ENCODE measurements at places on chromosomes 1 and 21. TPM values are rescaled to one million over a fixed set of nuclear protein-coding genes. Genes with fewer than 3 reads are reported as not detected.

Gene GSTM1
- not detected for total RNA-seq

Gene AGO3
- 25.6 TPM for total RNA-seq

Gene INSRR
- not detected for total RNA-seq

Gene CTH
- total RNA-seq = 2.7 TPM

Gene CAMK2N1
- 10.2 TPM for total RNA-seq

Gene RHD
- total RNA-seq = 0.28 TPM

Gene AGMAT
- total RNA-seq = 0.28 TPM

DNA sequence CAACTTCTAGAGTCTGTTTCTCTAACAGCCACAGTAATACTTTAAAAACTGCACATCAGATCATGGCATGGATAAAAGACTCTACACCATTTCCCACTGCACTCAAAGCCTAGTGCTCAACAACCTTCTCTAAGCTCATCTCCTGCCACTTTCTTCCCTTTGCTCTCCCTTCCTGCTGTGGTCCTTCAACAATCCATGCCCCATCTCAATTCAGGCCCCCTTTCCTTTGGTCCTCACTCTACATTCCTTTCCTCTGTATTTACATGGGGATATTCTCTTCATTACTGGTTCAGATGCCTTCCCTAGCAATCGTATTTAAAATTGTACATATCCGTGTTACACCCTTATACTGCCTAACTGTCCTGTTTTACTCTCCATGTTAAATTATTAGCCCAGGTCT lies 19.0 kb downstream of the SOD1 start:
- H3K4me1 ChIP-seq = no peaks in the 10 kb centered on the region
- peaks cover 9% of the 10 kb centered on the region for H3K36me3 ChIP-seq
- DNase-seq = no peak
- H3K27ac ChIP-seq = no peak overlapping the region
- no peak overlapping the region for H3K4me3 ChIP-seq

DNA sequence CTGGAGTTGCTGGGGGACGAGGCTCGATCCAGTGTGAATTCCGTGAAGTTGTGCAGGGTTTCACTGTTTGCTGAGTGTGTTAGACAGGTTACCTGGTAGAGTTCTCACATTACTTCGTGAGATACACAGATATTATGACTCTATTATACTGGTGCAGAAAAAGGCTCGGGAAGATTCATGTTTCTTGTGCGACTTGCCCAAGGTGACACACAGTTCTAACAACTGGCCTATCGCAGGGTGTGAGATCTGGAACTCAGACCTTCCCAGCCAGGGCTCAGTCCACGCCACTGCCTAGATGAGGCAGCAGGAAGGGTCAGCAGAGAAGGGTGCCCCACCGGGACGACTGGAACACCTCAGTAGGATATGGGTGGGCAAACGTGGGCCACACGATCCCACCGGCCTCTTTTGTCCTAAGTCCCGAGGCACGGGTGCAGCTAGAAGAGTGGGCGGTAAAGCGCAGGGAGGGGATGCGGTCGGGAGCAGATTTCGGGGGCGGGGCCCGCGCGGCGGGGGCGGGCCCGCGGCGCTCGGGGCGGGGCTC lies 296 bp upstream of the RNPEP start:
- no peak for DNase-seq
- H3K27me3 ChIP-seq = no peaks in the 10 kb centered on the region
- H3K4me3 ChIP-seq = peak overlapping the region; percentile 98
- peaks cover 2% of the 10 kb centered on the region for H3K4me1 ChIP-seq

GRCh38 chr1:40079774-40080400 lies 17.2 kb downstream of the PPT1 start:
- H3K27me3 ChIP-seq = no peaks in the 10 kb centered on the region
- peaks cover 5% of the 10 kb centered on the region for H3K4me1 ChIP-seq
- DNase-seq = no peak
- H3K27ac ChIP-seq = no peak overlapping the region

- H3K36me3 ChIP-seq = 0 out of 2 replicates have a peak, but pooled peaks cover 1% of the 10 kb centered on the region
- no peak overlapping the region for H3K27ac ChIP-seq
- H3K27me3 ChIP-seq = no peaks in the 10 kb centered on the region
- no peak overlapping the region for H3K4me3 ChIP-seq
- DNase-seq = no peak
- H3K4me1 ChIP-seq = peaks cover 7% of the 10 kb centered on the region
Measured at GRCh38 chr1:231554969-231555368, 26.5 kb downstream of the TSNAX start.

DNA sequence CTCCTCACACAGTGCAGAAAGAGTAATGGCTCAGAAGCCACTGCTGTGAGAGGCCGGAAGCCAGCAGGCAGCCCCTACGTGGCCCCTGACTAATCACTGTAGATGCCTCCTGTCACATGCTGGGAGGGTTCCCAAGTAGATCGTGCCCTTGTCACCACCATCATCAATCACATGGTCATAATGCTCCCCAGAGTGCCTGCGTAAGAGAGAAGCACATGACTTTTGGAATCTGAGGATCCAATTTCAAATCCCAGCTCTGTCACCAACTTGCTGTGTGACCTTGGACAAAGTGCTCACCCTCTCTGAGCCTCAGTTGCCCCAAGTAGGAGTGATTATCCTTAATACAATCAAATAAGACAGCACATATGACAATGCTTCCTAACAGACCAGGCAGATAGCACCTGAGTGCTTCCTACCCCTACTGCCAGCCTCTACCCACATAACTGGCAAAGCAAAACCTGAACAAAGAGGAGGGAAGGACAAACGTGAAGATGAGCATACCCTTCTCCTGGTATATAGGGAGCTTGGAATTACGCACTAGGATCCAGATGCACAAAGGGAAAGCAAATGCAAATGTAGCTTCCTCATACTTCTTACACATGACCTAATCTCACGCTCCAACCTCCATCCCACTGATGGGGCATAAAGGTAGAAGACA lies 65.7 kb downstream of the SDC3 start:
- no peak overlapping the region for H3K27ac ChIP-seq
- no peak overlapping the region for H3K4me3 ChIP-seq
- H3K27me3 ChIP-seq = peaks cover 39% of the 10 kb centered on the region
- no peaks in the 10 kb centered on the region for H3K36me3 ChIP-seq

DNA sequence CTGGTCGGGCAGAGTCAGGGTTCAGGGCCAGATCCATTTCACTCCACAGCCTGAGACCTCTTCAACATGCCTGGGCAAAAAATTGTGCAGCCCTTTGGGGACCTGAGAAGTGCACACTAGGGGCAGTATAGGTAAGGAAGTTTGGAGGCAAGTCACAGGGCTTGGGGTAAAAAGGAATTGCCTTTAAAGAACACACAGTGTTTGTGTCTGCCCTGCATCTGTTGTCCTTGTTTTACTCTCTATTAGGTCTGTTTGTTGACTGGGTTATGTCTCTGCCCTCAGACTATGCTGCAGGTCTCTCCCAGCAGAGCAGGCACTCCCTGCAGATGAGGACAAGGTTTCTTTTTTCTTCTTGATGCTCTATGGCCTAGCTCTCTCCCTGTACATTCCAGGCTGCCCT lies 22.0 kb downstream of the LDLRAD2 start:
- no peak overlapping the region for H3K27ac ChIP-seq
- H3K4me1 ChIP-seq = no peaks in the 10 kb centered on the region
- no peaks in the 10 kb centered on the region for H3K27me3 ChIP-seq
- DNase-seq = no peak

DNA sequence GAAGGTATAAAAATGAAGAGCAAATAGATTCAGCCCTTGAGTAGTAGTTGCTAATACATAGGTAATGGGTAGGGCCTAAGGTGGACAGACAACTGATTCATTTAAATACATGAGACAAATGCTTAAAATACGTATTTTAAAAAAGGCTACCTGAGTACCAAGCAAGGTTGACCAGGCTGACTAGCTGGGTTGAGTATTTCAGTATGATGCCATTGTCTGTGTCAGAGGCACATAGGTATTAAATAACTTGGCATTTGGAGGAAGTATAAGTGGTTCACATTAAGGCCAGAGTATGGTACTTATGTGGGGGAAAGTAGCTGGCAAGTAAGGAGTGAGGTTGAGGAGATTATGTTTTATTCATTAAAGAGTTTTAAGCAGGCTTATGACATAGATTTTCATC lies 19.4 kb downstream of the NEK7 start:
- H3K27ac ChIP-seq = no peak overlapping the region
- no peak for DNase-seq
- H3K4me1 ChIP-seq = peaks cover 19% of the 10 kb centered on the region
- no peaks in the 10 kb centered on the region for H3K27me3 ChIP-seq

GRCh38 chr1:94669198-94669597 lies 127.6 kb upstream of the F3 start:
- no peak overlapping the region for H3K4me3 ChIP-seq
- no peaks in the 10 kb centered on the region for H3K36me3 ChIP-seq
- DNase-seq = peak; percentile 42

GRCh38 chr1:234881893-234882771 lies 246.5 kb downstream of the TOMM20 start:
- H3K27ac ChIP-seq = no peak overlapping the region
- DNase-seq = no peak
- H3K4me1 ChIP-seq = peaks cover 1% of the 10 kb centered on the region
- no peaks in the 10 kb centered on the region for H3K27me3 ChIP-seq

- H3K27me3 ChIP-seq = no peaks in the 10 kb centered on the region
- peaks cover 13% of the 10 kb centered on the region for H3K4me1 ChIP-seq
- no peak for DNase-seq
- no peak overlapping the region for H3K4me3 ChIP-seq
Measured at GRCh38 chr1:119987686-119988085, 81.8 kb downstream of the NOTCH2 start.

- H3K27ac ChIP-seq = no peak overlapping the region
- no peak overlapping the region for H3K4me3 ChIP-seq
- no peaks in the 10 kb centered on the region for H3K27me3 ChIP-seq
- no peak for DNase-seq
- H3K36me3 ChIP-seq = no peaks in the 10 kb centered on the region
Measured at GRCh38 chr1:109046671-109047070, 4.8 kb upstream of the WDR47 start.

GRCh38 chr1:92882819-92883218 lies 51.0 kb downstream of the RPL5 start:
- H3K27ac ChIP-seq = no peak overlapping the region
- no peaks in the 10 kb centered on the region for H3K4me1 ChIP-seq
- no peaks in the 10 kb centered on the region for H3K36me3 ChIP-seq
- no peak overlapping the region for H3K4me3 ChIP-seq
- no peak for DNase-seq

DNA sequence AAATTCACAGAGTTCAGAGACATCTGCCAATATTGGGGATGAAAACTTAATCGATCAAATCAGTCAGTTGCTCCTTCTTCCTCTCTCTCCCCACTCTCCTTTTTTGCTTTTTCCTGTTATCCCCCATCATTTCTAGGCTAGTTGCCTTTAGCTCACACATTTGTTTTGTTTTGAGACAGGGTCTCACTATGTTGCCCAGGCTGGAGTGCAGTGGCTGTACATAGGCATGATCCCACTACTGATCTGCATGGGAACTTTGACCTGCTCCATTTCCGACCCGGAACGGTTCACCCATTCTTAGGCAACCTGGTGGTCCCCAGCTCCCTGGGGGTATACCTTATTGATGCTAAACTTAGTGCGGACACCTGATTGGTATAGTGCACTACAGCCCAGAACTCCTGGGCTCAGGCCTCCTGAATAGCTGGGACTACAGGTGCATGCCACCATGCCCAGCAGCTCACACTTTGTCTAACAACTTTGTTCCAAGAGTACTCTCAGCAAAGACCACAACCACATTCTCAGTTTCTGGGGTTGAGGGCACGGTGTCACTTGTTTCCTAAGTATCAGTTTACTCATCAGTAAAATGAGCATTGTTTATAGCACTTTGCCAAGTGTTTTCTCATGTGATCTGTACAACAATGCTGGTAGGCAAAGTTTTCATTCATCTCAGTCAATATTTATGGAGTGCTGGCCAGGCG lies 6.7 kb upstream of the ELOA start:
- no peak for DNase-seq
- no peak overlapping the region for H3K27ac ChIP-seq
- no peak overlapping the region for H3K4me3 ChIP-seq
- H3K27me3 ChIP-seq = no peaks in the 10 kb centered on the region
- H3K4me1 ChIP-seq = peaks cover 6% of the 10 kb centered on the region

DNA sequence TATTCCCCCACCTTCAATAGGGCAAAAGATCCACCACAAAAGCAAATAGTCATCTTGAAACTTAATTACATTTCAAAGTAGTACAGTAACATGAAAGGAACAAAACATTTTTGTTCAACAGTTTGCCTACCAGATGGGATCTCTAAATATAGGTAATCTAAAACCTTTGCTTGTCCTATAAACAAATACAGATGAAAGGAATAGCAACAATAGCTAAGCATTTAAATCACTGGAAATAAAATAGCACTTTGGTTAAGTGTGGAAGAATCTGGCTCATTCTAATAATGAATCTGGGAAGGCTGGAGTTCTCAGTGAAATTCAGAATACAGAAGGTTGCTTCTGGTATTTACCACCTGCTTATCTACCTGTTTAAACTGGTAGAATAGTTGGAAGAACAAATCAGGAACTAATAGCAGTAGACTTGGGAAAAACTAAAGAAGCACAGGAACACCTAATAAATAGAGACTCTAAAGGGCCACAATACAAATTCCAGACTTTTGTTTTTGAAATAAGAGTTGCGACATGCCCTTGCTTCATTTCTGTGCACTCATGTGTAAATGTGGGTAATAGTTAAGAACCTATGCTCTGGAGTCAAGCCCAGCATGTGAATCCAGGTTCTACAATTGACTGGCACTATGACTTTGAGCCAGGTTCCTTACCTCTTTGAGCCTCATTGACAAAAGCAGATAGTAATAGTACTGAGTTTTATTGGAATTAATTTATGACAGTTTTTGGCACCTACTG lies 2.3 kb upstream of the LYPLAL1 start:
- H3K4me3 ChIP-seq = no peak overlapping the region
- H3K27me3 ChIP-seq = no peaks in the 10 kb centered on the region
- DNase-seq = peak; percentile 24
- H3K4me1 ChIP-seq = peaks cover 6% of the 10 kb centered on the region

DNA sequence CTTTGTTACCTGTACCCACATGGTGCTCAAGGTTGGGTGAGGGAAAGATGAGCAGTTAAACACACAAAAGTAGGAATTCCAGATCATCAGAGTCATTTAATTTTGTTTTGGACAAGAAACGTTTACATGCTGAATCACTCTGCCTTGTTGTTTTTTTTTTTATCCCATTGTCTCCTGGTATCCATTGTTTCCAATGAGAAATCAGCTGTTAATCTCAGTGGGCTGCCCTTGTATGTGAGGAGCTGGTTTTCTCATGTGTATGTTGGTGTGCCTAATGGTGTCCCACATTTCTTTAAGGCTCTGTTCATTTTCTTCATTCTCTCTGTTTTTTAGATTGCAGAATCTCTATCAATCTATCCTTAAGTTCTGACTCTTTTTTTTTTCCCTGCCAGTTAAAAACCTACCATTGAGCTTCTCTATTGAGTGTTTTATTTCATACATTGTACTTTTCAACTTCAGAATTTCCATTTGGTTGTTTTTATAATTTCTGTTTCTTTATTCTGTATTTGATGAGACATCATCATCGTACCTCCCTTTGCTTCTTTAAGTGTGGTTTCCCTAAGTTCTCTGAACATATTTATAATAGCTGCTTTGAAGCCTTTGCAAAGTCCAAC lies 8.8 kb upstream of the OBSCN start:
- H3K27ac ChIP-seq = no peak overlapping the region
- H3K4me1 ChIP-seq = no peaks in the 10 kb centered on the region
- peak; percentile 20 for DNase-seq
- no peak overlapping the region for H3K4me3 ChIP-seq

Measured in IMR-90 (cell line).